A172 (cell line): ENCODE measurements at places on chromosomes 1 and 21. TPM values are rescaled to one million over a fixed set of nuclear protein-coding genes. Genes with fewer than 3 reads are reported as not detected.

DNA sequence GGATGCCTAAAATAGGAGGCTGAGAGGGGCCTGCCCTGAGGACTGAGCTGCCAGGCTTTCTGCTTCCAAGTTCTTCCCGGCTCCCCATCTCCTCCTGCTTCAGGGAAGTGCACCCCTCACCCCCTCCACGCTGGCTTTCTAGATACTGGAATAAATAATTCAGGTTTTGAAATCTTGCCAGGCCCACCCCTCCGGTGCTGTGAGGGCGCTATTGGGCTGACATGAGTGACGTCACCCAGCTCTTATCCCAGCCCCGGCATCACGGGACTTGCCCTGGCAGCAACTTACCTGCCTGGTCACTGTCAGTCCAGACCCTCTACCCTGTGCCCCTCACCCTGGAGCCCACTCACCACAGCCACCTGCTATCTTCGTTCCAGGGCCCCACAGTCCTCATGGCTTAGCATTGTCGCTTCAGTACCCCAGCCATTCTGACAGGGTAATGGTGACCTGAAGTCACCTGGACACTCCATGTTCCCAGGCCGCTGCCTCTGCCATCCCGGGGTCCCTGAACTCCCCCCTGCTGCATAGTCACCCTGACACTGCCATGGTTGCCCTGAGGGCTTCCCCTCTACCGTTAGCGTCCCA is 819 bp upstream of the GPR3 start:
- no peak for DNase-seq

GRCh38 chr21:30337276-30337744 is at the start of gene KRTAP27-1:
Gene KRTAP27-1 (minus strand): TSS chr21:30337694. CDS start chr21:30337668, 26 bp downstream.
- DNase-seq: no peak

DNA sequence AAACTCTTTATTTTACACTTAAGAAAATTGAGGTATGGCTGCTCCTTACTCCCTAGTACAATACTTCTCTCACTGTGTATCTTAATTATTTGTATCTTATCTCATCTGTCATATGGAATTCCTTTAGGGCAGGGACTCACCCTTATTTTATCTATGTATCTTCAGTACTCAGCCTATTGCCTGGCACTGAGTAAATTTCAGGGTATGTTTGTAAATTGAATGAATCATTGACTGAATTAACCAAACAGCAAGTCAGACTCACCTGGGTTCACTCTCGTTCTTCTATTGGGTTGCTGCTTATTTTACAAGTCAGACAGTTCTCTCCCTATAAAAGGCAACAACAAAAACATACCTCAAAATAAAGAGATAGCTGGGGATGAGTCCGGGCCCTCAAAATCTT is 63.8 kb downstream of the LAMC1 start:
- DNase-seq: no peak

- DNase-seq: peak; percentile 93
These were observed 16.4 kb downstream of the EPHA2 start for GRCh38 chr1:16139473-16139962.

DNA sequence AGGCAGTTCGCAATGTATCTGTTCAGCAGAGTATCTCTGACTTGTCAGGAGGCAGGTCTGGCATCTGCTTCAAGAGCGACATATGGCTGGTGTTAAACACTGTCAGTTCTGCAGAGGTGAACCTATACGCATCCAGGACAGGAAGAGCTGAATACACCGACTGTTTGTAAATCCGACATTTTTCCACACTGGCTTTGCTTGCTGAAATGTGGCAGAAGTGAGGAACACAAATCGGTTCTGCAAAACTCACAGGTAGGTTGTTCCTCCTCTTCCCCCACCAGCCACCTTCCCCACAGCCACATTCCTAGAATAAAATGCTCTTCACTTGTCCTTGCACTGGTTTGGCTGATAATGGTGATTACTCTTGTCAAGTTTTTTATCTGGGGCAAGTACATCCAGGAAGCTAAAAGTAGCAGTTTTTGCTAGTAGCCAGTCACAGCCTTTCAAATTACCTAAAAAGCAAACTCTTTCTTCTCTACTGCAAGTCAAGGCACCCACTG is 289.2 kb downstream of the GRIK1 start:
- DNase-seq: no peak

- no peak for DNase-seq
These were observed 259.3 kb upstream of the SGIP1 start for GRCh38 chr1:66274634-66275033.

GRCh38 chr1:6263716-6264115 is 2.8 kb upstream of the GPR153 start:
- DNase-seq: no peak

- DNase-seq: no peak
These were observed 3.0 kb upstream of the FOXD3 start for GRCh38 chr1:63319046-63320021.

GRCh38 chr1:240854367-240854766 is 242.4 kb upstream of the GREM2 start:
- peak; percentile 81 for DNase-seq

- peak; percentile 36 for DNase-seq
These were observed 344.9 kb upstream of the RUNX1 start for GRCh38 chr21:35394049-35394448.

- no peak for DNase-seq
These were observed 58.1 kb downstream of the CACNA1E start for GRCh38 chr1:181541458-181541857.

- no peak for DNase-seq
These were observed 29.3 kb upstream of the IL20 start for GRCh38 chr1:206836111-206836510.

DNA sequence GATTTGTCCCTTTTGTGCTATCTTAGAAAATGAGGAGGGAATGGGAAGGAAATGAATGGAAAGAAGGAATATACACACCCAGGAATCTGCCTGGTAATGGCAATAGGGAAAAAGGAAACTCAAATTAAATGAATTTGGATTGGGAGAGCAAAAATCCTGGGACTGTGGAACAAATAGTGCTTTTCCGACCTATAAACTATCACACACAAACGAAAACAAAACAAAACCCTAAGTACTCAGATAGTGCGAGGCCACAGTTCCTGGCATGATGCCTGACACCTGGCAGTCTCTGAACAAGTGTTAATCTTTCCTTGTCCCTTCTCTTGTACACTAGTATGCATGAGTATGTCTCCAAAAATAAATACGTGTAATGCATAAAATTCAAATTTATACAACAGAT is 319.8 kb upstream of the SPAG17 start:
- DNase-seq: no peak

- no peak for DNase-seq
These were observed 107.9 kb upstream of the RAB4A start for GRCh38 chr1:229162825-229163515.

- peak; percentile 62 for DNase-seq
These were observed 27.8 kb downstream of the FBXO42 start for GRCh38 chr1:16324456-16324890.

GRCh38 chr1:34858901-34859445 is 576 bp downstream of the SMIM12 start:
- DNase-seq: peak; percentile 9

- DNase-seq: no peak
These were observed 215.6 kb upstream of the B3GALT2 start for GRCh38 chr1:193402037-193402436.

GRCh38 chr21:29656504-29657239 is 283.1 kb downstream of the GRIK1 start:
- DNase-seq: peak; percentile 95

GRCh38 chr1:57160594-57160993 is 194.8 kb upstream of the C8B start:
- DNase-seq: no peak

- no peak for DNase-seq
These were observed 9.5 kb downstream of the GPR137B start for GRCh38 chr1:236151739-236152424.

GRCh38 chr1:223707256-223708000 is 4.9 kb upstream of the CAPN2 start:
- peak; percentile 100 for DNase-seq

DNA sequence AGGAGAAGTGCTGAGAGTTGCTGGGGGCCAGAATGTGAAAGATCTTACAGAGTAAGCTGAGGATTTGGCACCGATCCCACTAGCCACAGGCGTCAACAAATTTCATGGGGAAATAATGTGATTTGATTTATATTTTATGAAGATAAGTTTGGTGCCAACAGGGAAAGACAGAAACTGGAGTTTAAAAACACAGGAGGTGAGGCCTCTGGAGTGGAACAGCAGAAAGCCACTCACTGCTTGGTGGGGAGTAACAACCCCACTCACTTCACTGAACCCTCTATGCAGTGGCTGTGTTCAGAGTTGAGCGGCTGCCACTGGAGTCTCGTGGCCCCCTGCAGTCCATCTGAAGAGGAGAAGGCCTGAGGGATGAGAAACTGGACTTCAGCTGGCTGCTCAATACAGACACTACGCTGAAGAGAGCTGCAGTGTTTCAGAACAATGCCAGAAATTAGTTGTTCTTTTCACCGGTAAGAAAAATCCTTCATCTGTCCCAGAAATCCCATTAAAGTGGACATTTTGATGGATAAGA is 48.0 kb upstream of the RXRG start:
- DNase-seq: no peak

DNA sequence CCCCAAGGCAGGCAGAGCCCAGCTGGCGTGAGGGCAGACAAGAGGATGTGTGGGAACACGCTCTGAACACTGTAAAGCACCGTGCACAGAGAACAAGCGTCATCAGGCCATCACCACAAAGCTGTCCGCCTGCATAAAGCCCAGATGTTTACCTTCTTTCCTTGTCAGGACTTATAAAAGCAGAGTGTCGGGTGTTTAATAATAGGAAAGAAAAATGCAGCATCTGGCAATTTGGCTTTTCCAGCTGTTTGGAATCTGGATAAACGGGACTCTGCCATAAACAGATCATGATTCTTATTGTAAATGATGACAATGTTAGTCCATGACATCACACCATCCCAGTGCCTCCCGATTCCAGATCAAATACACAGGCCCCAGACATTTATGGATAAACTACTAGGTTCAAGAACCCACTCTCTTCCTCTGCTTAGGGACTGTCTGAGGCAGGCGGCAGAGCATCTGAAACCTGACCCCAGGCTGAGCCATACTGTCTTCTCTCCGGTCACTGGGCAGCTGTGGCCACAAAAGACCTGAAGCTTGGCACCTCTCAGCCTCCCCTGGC is 4.2 kb downstream of the GLIS1 start:
- no peak for DNase-seq

DNA sequence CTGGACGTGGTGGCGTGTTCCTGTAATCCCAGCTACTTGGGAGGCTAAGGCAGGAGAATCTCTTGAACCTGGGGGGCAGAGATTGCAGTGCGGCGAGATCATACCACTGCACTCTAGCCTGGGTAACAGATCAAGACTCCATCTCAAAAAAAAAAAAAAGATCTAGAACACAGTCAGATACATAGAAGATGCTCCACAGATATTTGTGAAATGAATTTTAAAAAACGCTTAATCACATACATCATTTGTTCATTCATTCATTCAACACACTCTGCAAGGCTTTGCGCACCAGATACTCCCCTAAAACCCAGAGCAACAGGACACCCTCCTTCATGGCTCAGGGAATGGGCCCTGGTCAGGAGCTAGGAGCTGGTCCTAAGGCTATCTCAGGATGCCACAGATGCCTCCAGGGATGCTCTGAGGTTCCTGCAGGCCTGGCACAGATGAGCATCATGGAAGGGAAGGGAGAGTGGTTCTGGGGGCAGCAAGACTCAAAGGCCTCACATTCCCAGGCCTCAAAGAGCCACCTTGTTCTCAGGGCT is 6.4 kb downstream of the HSPG2 start:
- DNase-seq: no peak

DNA sequence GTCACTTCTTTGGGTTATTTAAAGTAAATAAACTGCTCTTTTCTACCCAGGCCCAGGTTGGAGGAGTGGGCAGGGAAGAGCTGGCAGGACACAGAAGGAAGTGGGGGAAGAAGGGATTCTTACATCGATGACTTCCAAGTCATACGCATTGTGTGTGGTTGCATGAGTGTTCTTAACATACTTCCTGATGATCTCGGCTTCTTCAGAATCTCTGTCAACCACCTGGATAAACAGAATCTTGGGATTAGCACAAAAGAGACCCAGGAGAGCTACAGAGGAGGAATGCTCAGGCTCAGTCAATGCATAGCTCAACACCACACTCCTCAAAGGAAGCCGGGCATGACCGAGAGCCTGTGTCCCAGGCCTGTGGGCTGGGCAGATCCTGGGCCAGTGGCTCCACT is 42.1 kb downstream of the PARP1 start:
- peak; percentile 15 for DNase-seq

DNA sequence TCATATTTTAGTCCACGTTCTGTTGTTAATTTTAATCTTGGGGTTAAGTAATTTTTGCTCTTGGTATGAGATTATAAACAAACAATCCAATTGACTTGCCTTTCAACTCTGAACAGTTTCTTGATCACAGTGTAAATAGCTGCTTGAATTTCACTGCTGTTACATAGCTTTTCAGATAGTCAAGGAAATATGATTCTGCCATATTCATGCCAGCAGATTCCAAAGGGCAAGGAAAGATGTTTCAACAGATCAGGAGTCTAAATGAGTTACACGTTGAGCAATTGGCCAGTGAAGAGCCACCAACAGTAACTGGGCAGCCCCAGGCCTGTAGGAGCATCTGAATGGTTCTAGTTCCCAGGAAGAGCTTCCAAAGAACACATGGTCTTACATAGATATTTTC is 93.6 kb downstream of the LEPR start:
- no peak for DNase-seq

DNA sequence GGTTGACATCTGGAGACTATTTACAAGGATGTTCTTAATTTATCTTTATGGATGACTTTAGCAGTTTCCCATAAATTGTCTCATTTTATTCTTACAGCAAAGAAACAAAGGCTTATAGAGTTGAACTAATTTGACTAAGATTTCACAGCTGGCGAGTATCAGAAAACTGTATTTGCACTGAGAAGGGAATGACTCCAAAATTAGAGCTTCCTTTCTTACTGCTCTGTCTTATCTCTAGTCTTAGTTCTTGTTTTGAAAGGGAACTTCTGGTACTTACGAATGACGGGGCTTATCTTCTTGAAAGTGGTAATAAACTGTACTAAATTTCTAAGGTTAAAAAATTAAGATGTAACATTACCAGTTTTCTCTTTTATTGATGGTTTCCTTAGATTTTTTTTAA is 13.6 kb downstream of the CNST start:
- DNase-seq: no peak

GRCh38 chr1:239924741-239925350 is 166.8 kb upstream of the FMN2 start:
- DNase-seq: no peak

DNA sequence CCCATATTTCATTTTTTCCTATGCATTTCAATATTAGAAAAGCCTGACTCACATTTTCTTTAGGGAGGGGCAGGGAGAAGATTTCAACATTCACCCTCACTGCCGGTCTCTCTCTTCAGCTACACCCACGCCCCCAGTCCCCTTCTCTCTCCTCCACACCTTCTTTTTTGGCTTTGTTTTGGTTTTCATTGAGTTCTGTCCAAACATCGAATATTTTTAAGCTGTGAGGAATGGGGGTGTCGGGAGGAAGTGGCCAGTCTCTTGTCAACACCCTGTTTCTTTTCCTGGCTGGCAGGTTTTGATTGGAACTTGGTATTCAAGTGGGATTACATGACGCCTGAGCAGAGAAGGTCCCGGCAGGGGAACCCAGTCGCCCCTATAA is 177.3 kb downstream of the PGBD5 start:
- DNase-seq: no peak

HAO2 gene
- total RNA-seq: not detected in 2 replicates

CD247 gene
- 0.26 TPM in 1 of 2 replicates, not detected in the other for total RNA-seq

MYBPH gene
- 0.36 and 0.38 TPM in 2 replicates for total RNA-seq

PCAT6 gene
- total RNA-seq: not detected in 2 replicates

C1orf141 gene
- not detected in 2 replicates for total RNA-seq

ERG gene
- 0.05 TPM in 1 of 2 replicates, not detected in the other for total RNA-seq

MAP10 gene
- total RNA-seq: 0.09 and 0.84 TPM in 2 replicates

CDCA8 gene
- 16.0 and 22.5 TPM in 2 replicates for total RNA-seq

ADAM30 gene
- not detected in 2 replicates for total RNA-seq

AGO4 gene
- 7.3 and 7.8 TPM in 2 replicates for total RNA-seq

DCST1 gene
- total RNA-seq: not detected in 2 replicates
